ENCODE measurements at places on chromosomes 4 and X.
A peak's percentile ranks its signal among the peaks of the same experiment; 100 is the strongest.

GRCh38 chr4:39045827-39046221 lies 13.6 kb upstream of the TMEM156 start:
- no peak for DNase-seq

GRCh38 chr4:14897217-14897616 lies 105.1 kb upstream of the CPEB2 start:
- DNase-seq = no peak

DNA sequence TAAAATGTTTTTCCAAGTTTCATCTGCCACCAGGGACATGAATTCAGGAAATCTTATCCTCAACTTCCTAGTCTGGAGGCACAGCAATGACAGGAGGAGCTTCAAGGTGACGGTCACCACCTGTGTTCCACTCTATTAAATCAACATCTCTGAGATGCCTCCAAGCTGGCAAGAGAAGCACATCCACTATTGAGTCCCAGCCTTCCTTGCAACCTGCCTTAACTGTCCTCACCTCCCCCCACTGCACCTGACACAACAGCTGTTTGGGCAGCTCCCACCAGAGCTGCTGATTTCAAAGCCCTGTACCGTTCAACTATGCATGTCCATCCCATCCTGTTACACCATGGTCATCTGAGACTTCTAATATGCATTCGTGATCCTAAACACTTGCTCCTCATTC lies 123.4 kb downstream of the COL25A1 start:
- no peak for DNase-seq

GRCh38 chrX:8484360-8484949 lies 19.8 kb downstream of the VCX3B start:
- DNase-seq = no peak

GRCh38 chr4:87025614-87026041 lies 90.8 kb downstream of the AFF1 start:
- DNase-seq = no peak

DNA sequence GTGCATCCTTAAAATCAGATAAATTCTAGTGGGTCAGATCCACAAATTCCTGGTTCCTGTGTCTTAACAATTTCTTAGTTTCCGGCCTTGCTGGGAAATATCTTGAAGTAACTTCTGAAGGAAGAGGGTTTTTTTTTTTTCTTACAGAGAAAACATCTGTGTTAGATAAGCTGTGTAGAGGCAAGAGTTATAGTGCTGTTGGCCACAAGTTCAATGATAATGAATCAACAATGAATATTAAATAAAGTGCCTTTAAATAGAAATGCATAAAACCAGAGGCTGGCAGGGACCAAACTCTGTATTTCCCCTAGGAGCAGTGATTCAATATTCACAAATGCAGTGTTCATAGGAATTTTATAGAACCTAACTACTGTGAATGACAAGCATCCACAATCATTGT lies 711.9 kb upstream of the ATOH1 start:
- DNase-seq = no peak

GRCh38 chrX:63270873-63271272 lies 80.3 kb downstream of the SPIN4 start:
- DNase-seq = no peak

DNA sequence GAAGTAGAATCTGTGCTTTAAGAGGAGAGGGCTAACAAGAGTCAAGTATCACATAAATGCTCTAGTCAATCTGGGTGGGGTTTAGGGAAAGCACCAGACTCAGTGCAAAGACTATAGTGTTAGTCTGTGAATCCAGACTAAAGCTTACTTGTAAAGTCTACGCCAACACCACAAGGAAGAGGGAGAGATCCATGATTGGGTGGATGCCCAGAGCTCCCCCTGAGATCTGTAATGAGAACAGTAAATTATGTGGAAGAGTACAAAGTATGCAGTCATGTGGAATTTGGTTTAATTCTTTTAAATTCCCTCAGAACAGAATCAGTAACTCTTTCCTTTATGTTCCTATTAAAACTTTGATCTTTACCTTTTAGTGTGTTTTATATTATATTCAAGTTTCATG lies 354.7 kb upstream of the SPANXN4 start:
- no peak for DNase-seq

GRCh38 chr4:40003986-40004385 lies 26.3 kb upstream of the PDS5A start:
- no peak for DNase-seq

GRCh38 chr4:168511780-168512489 lies 15.1 kb downstream of the PALLD start:
- DNase-seq = peak; percentile 19

DNA sequence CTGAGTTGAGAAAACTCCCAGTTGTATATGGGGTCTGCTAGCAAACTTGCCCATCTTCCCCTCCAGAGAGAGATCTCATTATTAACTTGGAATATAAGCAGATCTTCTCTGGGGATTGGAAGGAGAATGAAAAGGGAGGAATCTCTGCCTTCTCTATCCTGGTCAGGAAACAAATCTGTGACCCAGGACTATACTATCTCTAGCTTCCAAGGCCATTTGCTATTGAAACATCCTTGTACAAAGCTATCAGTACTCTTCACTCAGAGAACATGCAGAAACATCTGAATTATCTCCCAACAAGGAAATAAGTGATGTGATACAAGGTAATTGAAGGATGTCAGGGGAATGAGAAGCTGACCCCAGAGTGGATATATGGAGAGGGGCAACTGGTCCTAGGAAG lies 183.8 kb downstream of the FRMPD4 start:
- no peak for DNase-seq

GRCh38 chr4:90546114-90546513 lies 418.9 kb downstream of the CCSER1 start:
- DNase-seq = no peak

- DNase-seq = no peak
Observed at GRCh38 chr4:38920186-38920585, 52.6 kb downstream of the FAM114A1 start.

DNA sequence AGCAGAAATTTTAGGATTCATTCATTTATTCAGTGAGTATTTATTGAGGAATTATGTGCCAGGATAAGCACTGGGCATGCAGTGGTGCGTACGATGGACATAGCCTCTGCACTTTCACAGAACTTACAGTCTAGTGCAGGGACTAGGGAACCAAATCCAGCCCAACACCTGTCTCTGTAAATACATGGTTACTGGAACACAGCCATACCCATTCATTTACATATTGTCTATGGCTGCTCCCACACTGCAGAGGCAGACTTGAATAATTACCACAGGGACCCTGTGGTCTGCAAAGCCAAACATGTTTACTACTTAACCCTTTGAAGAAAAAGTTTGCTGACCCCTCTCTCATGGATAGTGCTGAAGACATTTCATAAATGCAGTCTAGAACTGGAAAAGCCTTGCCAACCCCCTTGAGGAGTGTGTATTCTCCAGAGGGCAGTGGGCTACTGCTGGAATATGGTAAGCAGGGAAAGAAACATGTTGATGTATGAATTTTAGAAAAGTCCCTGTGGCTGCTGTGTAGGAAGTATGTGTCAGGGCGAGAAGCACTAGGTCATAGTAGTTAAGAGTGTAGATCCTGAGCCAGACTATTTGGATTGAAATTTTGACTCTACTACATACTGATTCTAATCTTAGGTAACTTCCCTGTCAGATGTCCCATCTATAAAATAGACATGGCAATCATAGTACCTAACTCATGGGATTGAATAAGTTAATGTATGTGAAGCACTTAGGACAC lies 75.5 kb downstream of the GALNT7 start:
- DNase-seq = no peak

- DNase-seq = peak; percentile 39
Observed at GRCh38 chrX:11787564-11787963, 29.5 kb downstream of the MSL3 start.

GRCh38 chrX:22690116-22690515 lies 309.6 kb upstream of the DDX53 start:
- no peak for DNase-seq

- DNase-seq = no peak
Observed at GRCh38 chr4:155822572-155822971, 43.5 kb downstream of the ASIC5 start.

DNA sequence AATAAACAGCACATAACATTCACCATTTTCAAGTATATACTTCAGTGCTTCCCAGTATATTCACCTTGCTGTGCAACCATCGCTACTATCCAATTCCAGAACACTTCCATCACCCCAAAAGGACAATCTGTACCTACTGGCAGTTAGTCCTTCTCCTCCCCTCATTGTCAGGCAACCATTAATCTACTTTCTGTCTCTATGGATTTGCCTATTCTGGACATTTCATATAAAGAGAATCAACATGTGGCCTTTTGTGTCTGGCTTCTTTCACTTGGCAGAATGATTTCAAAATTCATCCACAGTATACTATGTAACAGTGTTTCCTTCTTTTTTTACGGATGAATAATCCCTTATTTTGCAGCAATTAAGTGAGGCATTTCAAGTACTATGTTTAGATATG lies 189.4 kb downstream of the FBXW7 start:
- DNase-seq = no peak

- DNase-seq = no peak
Observed at GRCh38 chr4:13294961-13295605, 189.1 kb downstream of the RAB28 start.

GRCh38 chr4:22857411-22857810 lies 164.7 kb downstream of the GBA3 start:
- DNase-seq = no peak

- DNase-seq = no peak
Observed at GRCh38 chrX:37871626-37872302, 24.4 kb upstream of the DYNLT3 start.

DNA sequence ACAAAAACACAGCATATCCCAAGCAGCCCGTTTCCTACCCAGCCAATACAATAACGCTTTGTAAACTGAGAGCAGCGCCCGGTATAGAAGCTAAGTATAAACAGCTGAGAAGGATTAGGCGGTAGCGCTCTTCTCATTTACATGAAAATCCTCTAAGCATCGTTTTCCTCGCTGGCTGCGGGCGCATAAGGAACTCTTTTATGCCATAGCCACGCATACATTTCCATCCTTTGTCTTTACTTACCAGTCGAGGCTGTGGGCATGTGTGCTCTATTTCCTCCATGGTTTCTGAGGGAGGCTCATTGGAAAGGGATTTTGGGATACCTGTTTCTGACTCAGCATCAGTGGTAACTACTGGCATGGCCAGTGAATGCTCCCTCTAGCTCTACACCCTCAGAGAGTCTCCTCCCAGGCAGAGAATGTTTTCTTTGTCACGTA lies 383 bp downstream of the PCYT1B start:
- DNase-seq = no peak

- no peak for DNase-seq
Observed at GRCh38 chr4:182510836-182511235, 267.6 kb downstream of the TENM3 start.

DNA sequence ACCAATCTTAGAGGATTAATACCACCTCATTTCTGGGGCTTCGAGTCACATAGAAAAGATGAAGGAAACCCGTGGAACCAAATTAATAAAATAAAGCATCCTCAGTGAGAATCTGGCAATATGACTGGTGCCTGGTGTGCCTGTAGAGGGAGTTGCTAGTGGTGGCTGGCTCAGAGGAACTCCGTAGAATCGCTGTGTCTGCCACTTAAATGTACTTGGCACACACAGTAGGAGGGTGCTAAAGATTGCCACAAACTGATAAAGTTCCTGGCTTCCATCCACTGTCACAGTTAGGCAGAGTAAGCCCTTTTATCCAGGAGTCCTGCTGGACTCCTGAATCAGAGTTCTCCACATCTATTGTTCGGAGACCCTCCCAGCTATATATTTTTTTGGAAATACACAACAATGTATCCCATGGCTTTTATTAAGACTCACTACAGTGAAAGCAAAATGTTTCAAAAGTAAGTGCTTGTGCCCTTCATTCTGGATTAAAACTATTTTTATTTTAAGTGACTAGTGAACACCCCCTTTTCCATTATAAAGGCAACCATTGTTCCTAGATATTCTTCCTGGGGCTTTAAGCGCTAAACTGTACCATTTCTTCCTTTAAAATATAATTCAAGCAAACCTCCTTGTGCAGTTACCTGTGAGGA lies 56.6 kb downstream of the KIF4A start:
- no peak for DNase-seq

DNA sequence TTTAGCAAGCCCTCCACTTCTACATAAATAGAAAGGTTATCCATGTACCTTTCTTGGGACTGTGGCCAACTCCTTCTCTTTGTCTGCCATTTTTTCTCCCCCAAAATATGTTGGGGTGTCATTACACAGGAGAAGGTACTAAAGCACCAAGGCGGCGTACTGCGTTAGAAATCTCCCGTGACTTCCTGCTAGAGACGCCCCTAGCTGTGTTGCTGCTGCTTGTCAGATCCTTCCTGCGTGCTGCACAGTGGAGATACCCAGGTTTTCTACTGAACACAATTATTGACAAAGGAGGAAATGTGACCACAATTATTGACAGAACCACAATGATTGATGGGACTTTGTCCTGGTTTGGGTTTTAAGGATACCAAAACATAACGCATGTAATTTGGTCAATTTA lies 97.7 kb downstream of the EFHC2 start:
- no peak for DNase-seq

- DNase-seq = no peak
Observed at GRCh38 chr4:3160438-3160837, 86.0 kb downstream of the HTT start.

- no peak for DNase-seq
Observed at GRCh38 chr4:6062133-6062532, 43.9 kb upstream of the C4orf50 start.

DNA sequence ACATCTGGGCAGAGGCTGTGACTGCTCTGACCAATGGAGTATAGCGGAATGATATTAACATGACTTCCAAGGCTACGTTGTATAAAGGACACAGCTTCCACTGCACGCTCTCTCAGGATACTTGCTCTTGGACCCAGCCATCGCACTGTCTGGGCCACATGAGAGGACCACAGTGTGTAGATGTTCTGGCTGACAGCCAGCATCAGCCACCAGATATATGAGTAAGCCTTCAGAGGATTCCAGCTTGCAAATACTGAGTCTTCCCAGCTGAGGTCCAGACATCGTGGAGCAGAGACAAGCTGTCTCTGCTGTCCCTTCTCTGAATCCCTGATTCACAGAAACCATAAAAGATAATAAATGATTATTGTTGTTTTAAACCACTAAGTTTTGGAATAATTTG lies 146.8 kb upstream of the USP9X start:
- no peak for DNase-seq

DNA sequence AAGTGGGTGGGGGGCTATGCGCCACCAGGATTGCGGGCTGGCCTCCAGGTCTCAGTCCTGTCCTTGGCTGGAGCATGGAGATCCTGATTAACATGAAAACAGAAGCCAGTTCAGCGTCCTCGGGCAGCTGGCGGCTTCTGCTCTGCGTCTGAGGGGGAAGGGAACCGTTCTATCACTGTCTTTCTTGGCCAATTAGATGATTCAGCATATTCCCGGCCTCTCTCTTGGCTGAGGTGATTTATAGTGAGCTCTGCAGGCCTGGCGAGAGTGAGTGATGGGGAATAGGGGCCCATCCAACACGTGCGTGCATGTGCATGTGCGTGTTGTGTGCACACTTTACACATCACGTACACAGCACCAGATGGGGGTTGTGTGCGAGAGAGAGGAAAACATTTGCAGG lies 145.8 kb upstream of the ATP6AP2 start:
- no peak for DNase-seq
